Trophoblast cell (in vitro differentiated cells and primary cell): ENCODE measurements at places on chromosomes 12 and 14.
A peak's percentile ranks its signal among the peaks of the same experiment; 100 is the strongest.

DNA sequence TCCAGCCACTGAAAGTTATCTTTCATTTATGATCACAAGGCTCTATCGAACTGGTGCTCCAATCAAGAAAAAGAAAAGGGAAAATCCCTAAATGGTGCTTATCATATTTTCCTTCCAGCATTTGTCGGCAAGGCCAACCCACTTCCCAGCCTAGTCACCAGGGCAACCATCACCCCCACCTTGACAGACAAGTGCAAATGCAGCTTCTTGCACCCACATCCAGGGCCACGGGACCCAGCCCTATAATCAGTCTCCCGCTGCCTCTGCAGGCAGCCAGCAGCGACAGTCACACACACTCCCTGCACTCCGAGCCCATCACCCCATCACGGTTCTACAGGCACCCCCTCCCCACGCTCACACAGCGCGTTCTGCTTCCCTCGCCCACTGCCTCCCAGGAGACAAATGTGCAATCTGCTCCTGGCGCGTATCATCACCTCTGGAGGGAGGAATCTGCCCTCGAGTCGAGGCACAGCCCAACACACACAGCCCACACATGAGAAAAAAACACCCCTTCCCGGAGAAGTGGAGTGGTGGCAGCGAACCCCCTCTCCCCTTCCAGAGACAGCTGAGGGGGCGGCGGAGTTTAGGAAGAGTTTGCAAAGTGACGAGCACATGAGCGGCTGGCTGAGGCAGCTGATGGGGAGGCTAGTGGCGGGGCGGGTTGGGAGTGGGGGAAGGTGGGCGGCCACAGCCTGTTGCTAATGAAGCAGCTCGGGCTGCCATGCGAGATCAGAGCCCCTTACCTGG lies 9.3 kb upstream of the PPP4R4 start:
- no peak for DNase-seq

- peak; percentile 49 for DNase-seq
Measured at GRCh38 chr14:64654901-64655300, 49.3 kb upstream of the PLEKHG3 start.

DNA sequence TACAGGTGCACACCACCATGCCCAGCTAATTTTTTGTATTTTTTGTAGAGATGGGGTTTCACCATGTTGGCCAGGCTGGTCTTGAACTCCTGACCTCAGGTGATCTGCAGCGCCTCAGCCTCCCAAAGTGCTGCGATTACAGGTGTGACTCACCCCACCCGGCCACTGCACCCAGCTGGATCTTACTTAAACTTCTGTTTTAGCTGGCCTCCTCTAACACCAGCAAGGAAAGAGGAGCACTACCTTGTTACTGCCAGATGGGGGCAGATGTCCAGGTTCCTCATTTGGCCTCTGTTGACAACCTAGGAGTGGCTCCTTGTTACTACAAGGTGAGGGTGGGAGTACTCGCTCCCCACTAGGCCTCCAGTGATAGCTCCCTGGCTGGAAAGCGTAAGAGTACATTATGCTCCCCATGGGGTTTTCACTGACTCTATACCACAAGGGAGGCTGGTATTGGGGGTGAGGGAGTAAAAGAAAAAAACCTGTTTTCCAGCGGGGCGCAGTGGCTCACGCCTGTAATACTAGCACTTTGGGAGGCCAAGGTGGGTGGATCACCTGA lies 13.2 kb upstream of the ARF6 start:
- peak; percentile 77 for DNase-seq

DNA sequence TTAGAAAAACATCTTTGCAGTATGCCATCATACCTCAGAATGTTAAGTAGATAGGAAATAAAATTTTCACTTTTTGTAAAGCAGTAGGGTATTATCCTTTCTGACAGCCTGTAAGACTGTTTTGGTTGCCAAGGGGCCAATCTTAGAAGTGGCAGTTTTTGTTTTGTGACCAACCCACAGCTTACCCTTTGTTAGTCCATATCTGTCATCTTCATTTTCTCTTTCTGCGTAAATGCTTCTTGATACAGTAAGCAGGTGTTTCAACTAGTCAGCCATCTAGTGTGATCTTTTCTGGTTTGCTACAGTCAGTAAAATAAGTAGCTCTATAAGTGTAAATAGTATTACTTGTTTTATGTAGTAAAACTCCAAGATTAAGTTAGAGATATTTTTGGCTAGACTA lies 8.8 kb downstream of the PPM1A start:
- DNase-seq, result peak; percentile 33

- DNase-seq, result peak; percentile 55
Measured at GRCh38 chr12:50101663-50102062, 2.1 kb upstream of the GPD1 start.

DNA sequence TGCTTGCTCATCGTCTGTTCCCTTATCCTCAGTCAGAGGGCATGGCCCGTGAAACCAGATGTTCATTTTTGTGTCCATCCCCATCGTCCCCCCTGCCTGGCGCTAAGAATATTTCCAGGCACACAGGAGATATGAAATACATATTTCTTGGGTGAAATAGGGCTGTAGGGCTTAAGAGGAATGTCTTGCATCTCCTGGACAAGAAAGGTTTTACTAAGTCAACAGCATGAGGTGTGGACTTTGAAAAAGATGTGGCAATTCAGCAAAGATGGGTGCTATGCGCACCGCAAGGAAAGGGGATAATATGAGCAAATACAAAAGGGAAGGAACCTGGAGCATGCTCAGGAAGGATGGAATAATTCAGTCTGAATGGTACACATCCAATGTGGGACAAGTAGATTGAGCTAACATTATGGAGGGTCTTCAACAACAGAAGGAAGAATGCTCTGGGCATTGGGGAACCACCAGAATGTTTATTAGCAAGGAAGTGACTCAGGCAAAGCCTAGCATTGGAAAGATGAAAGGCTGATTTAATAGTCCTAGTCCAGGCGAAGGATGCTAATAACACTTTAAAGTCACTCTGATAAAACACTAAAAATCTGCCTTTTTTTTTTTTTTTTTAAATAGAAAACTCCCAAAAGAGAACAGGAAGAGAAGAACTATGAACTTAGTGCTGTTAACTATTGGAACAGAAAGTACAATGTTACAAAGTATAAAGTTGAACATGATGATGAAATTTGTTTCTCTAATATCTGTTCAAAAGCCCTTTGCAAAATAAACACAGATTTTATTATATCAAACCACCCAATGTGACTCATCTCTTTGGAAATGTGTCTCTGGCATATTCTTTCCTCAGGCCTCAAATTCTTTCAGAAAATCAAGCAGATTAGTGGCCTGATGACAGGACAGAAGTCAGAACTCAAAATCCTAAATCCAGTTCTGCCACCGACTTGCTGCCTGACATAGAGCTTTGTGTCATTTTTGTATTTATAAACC lies 449.5 kb downstream of the BCAT1 start:
- DNase-seq, result no peak
